ENCODE measurements at places on chromosomes 5 and 9.

- DNase-seq: no peak
Measured at GRCh38 chr9:18379073-18379811, 94.7 kb upstream of the ADAMTSL1 start.

DNA sequence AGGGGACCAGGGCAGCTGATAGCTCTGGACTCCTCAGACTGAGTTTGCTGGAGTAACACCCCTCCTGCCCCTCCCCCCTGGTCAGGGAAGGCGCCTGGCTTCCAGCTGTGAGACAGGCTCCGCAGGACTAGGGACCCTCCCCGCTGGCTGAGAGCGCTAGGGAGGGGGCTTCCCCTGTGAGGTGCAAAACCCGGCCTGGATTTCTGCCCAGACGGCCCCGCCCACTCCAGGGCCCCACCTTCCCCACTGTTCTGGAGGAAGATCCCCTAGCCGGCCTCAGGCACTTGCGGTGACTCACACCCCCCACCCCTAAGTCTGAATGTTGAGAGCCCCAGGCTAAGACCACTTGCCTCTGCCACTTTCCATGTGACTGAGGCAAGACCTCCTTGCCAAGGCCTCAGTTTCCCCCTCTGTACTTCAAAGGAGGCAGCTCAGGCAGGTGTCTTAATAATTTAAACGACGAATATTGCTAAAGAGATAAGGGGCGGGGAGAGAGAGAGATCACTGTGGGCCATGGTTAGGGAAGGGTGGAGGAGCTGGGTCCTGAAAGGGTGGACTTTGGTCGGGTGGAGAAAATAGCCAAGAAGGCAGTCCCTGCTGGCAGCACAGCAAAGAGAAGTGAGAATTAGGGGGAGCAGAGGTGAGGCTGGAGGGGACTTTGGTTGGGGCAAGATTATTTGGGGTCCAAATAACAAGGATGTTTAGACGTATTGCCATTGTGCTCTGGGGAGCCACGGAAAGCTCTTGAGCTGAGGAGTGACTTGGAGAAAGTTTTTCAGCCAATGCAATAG, 1.0 kb upstream of the DAB2IP start:
- no peak for DNase-seq

DNA sequence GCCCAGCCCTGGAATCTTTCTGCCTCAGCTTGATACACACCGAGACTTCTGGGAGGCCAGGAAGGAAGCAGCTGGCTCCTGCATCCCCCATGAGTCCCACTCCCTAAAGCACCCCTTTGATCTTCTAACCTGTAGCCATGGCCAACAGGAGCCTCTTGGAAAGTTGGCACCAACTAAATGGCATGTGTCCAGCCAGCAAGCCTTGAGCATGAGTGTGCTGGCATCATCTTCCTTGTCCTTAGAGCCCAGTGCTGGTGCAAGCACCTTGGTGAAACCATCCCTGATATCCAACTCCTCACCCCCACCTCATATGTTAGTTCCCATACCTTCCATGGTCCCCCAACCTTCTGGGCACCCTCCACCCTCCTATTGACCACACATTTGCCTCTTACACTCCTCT, 130.4 kb downstream of the CRB2 start:
- no peak for DNase-seq

GRCh38 chr5:176629853-176630680, at the start of the genes EIF4E1B and SNCB:
EIF4E1B (plus strand) TSS chr5:176630675; CDS start chr5:176642788, 12,113 bp downstream.
SNCB (minus strand) TSS chr5:176630534; CDS start chr5:176629654, 880 bp downstream.
- DNase-seq: no peak

DNA sequence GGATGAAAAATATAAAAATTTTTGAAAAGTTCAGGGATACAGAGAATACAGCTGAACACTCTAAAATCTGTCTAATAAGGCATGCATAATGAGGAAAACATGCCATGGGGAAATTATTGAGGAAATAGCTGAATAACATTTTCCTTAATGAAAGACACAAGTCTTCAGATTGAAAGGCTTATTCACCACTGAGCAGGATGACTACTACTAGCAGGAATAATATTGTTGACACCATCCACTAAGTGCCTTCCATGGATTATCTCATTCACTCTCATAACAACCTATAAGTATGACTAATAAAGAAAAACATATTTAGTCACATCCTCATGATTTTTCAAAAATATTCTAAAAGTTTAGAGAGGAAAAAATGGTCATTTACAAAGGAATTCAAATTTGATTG, 96.7 kb upstream of the FER start:
- no peak for DNase-seq

- DNase-seq: no peak
Measured at GRCh38 chr5:30539004-30539634, 654.4 kb upstream of the CDH6 start.

DNA sequence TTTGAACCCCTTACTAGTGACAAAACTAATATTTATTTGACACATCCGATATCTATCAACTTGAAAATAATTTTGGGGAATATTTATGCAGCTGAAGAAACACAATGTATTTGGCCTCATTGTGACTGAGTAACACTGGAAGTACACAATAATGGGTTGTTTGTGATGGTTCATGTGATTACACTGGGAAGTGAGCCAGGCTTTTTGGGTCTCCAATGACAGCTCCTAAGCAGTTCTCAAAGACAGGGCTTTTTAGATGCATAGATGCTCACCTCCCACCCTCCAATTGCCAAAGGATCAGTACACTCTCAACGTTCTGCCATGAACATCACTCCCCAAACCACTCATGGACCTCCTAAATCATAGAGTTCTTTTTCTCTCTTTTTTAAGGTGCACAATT, 170.0 kb downstream of the SLC24A2 start:
- no peak for DNase-seq

DNA sequence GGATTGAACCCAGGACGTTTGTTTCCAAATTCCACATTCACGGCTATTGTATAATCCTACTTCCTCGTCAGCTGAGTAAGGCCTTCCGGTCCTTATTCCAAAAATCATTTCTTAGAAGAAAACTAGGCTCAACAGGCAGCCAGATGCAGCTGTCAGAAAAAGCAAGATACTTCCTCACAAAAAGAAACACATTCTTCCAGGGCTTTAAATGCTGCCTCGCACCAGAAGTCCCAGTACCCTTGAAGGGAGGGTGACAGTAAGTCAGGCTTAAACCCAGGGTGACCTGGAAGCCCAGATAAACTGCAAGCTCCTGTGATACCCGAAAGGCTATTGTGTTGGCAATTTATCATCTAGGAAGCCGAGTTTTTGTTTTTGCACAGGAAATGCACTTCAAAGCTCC, 414.0 kb downstream of the NFIB start:
- DNase-seq: no peak

DNA sequence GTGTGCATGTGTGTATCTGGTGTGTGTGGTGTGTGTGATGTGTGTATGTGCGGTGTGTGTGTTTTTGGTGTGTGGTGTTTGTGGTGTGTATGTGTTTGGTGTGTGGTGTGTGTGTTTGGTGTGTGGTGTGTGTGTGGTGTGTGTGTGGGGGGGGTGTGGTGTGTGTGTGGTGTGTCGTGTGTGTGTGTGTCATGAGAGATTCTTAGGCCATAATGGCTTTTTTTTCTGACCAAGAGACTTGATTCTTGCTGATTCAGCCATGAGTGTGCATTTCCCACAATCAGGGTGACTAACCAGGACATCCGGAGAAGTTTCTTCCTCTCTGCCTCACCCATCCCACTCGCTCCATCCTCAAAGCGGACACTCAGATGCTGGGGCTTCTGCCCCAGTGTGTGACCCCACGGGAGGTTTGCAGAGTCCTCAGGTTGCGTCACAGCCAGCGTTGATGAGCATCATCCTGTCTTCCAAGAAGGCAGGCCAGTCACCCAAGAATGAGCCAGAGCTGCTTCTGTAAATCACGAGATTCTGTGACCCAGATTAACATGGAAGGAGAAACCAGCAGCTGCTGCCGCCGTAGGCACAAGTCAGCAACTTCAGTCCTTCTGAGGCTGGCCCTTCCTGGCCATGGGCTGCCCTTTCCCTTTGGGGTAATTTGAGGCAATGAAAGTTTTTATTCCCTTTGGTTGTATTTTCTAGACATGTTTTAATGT, 12.5 kb upstream of the CTSL start:
- DNase-seq: no peak

DNA sequence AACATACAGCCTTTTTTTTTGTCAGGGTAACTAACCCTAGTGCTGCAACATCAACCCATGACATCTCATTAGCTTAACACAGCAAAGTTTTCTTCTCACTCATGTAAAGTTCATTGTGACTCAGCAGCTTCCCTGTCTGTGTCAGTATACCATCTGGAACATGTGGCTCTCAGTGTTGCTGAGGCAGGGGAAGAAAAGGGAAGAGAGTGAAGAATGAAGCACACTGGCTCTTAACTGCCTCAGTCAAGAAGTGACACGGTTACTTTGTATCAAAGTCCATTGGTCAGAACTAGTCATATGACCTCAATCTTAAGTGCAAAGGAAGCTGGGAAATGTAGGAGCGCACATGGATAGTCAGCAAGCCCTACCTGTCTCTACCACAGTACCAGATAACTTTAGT, 185.0 kb upstream of the ELL2 start:
- DNase-seq: no peak

GRCh38 chr9:27442464-27442863, 81.6 kb upstream of the IFNK start:
- no peak for DNase-seq

DNA sequence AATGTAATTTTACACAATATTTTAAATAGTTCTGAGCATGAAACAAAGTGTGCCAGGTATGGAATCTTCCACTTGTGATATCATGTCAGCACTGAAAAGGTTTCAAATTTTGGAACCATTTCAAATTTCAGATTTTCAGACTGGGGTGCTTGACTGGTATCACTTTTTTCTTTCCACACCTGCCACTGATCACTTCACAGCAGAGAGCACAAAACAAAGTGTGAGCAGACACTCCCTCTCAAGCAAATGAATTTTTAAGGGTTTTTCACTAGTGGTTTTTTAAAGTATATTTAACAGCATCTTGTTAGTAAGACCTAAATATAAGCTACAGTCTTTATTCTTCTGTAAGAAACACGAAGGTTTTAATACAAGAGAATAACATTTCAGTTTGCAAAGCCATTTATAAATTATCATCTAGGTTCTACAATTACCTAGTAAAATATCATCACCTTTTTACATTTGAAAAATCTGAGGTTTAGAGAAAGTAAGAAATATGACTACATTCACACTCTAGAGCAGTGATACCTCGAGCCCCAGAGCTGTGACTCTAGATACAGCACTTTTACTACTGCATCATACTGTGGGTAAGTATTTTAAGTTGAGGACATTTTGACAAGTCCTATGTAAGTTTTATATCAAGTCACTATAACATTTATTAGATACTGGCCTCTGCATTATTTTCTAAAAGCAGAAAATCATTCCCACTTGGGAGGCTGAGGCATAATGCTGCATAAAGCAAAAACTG, 14.6 kb downstream of the GOLPH3 start:
- DNase-seq: no peak

DNA sequence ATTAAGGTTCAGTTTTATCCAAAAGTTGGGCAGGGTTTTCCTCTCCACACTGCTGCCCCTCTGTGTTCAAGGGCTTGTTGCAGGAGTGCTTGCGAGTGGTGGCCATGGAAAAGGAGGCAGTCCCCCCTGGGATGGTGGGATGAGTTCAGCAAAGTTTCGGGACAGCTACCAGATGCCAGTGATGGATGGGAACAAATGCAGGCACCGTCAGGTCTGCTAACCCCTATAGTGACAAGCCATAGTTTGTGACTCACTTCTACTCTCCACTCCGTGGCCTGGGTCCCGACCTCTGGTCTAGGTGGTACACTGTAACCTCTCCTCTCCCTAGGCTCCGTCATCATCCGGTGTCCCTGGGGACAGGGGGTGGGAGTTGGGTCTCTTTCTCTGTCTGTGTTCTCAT, 3.8 kb upstream of the RNF14 start:
- DNase-seq: no peak

DNA sequence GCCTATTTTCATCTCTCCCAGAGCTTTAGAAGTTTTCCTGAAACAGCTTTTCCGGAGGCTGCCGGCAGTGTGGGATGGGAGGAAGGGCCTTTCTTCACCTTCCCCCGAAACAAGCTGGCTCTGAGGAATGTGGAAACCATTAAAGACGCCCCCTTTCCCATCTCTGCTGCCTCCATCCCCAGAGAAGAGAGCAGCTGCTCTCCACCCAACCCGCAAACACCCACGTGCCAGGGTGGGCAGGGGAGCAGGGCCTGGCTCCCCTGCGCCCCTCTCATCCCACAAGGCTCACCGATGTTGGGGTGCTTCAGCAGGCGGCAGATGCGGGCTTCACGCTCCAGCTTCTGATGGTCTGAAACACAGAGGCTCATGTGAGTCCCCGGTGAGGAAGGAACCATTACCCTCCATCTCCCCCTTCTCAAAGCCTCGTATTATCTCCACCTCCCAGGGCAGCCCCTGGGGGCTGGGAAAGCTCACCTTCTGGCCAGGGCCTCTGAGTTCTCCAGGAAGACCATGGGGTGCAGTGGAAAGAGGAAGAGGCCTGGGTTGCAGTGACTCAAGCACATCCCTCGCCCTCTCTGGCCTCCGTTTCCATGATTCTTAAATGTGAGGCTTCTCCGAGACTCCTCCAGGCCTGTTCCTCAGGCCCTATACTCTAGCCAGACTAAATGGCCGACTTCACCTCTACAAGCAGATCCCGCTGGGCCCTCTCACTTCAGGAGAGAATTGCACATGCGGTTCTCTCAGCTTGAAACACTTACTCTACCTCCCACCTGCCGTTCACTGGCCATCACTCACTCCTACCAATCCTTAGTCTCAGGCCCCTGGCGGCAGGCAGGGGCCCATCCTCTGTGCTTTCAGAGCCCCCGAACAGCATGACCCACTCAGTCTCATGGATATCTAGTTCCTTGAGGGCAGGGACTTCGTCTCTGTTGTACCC, 24.6 kb downstream of the CAMK2A start:
- DNase-seq: no peak

DNA sequence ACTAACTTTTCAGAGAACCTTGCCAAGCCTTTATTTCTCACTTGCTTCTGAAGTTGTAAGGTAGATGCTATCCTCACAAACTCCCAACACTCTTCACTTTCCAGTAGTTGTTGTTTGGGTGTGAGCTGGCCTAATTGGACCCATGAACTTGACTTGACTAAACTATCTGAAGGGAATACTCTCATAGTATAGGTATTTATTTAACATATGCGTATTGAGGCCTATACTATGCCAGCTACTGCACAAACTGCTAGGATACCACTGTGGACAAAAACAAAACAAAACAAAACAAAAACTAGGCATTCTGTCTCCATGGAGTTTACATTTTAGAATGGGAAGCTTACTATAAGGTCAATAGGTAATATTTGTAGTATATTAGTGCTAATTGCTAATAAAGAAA, 1.3 kb downstream of the TXNDC8 start:
- no peak for DNase-seq

GRCh38 chr5:58545912-58546311, 37.0 kb upstream of the RAB3C start:
- DNase-seq: no peak

GRCh38 chr5:38534156-38534453, 22.3 kb downstream of the LIFR start:
- no peak for DNase-seq

DNA sequence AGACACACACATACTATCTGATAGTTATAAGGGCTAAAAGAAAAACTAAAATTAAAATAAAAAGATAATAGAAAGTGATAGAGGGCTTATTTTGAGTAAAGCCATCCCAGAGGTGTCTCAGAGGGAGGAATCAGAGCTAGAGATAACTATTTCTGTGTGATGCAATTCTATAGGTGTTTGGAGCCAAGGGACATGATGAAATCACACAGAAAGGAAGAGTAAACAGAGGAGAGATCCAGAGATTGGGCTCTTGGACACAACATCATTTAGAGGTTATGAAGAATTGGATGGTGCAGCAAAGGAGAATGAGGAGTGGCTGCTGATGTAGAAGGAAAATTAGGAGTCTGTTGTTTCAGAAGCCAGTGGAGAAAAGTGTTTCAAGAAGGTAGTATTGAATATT, 393.5 kb downstream of the DIRAS2 start:
- no peak for DNase-seq

- DNase-seq: no peak
Measured at GRCh38 chr5:149802809-149803552, 72.9 kb downstream of the PPARGC1B start.

All from NCI-H1436 treated with DMSO at 0.1 percent for 48 hours (cell line).